ENCODE measurements at places on chromosomes 4 and X.

DNA sequence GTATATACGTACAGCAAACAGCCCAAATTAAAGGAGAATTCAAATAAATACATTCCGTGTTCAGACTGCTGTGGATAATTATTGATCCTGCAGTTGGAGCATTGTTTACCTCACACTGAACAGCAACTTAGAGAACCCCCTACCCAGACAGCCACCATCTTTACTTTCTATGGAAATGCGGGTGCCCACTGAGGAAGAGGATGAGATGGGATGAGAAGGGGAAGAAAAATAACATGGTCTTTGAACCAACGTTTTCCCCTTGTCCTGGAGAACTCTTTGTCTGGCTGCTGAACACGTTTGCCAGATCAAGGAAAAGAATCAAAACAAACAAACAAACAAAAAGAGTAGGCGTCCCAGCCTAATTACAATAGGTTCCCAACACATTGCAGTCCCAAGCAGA is 1.5 kb downstream of the TSPAN5 start:
- no peak for DNase-seq

DNA sequence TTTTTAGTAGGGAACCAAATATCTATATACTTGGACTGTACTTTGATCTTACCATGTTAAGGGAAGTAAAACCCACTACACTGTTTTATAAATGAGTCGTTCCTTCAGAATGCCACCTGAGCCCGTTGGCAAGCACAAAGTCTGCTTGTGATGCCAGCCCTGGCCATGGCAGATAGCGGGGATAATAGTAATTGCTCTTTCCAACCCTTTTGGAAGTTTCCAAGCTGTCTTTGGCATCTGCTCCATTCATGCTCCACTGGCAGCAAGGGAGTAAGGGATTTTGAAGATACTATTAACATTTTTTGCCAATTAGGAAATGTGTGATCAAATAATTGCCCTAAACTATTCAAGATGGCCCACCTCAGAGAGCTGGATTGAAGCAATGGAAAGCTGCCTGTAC is 689.2 kb upstream of the SLIT2 start:
- DNase-seq, result no peak

- DNase-seq, result peak; percentile 61
Measured at GRCh38 chr4:39970671-39971640, 6.8 kb downstream of the PDS5A start.

DNA sequence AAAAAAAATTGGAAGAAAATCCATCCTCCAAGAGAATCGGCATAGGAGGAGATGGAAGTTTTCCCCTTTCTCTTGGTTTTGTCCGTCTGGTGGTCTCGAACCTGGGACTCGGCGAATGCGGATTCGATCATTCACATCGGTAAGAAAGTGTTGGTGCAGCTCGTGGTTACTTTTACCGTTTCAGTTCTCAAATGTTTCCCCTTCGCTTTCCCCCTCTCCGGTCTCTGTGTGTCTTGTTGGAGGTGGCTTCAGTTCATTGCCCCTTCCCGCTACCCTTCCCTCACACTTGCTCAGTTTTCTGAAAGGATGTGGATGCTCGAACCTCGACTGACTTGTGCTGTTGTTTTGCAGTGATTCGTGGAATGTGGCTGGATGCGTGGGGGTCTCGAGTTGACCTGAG is 840 bp downstream of the GRID2 start:
- no peak for DNase-seq

GRCh38 chr4:122793811-122794210 is 32.8 kb upstream of the FGF2 start:
- no peak for DNase-seq

GRCh38 chrX:34404386-34405070 is 252.6 kb downstream of the TMEM47 start:
- DNase-seq, result no peak
